Retina (tissue), 1 donor: ENCODE measurements at places on chromosomes 2 and 18.

DNA sequence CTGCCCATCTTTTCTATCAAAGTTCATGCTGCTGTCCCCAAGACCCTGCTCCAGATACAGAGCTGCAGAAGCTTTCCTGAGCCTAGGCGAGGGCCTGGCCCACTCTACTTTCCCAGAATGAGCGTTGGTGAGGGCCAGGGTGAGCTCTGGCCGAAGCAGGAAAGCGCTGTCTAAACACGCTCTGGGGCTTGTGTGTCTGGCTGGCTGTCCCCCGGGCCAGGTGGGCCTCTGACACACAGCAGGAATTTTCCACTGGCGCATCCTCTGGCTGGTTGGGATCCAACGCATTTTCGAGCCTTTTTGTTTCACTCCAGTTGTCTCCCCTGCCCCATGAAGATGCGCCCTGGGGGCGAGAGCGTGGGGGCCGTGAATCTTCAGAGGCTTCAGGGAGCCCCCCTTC, 17.8 kb upstream of the KCNK3 start:
- no peak for DNase-seq

DNA sequence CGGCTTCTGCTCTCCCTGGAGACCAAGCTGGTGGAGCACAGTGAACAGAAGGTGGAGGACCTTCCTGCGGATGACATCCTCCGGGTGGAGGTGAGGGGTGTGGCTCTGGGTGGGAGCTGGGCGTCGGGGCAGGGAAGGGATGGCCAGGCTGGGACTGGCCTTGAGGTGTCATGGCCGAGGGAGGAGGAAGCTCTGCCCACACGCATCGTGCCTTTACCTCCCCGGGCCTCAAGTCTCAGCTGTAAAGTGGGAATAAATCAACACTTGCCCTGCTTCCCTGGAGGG, 98.2 kb downstream of the DYSF start:
- DNase-seq: no peak

- no peak for DNase-seq
Measured at GRCh38 chr2:107063228-107063627, 177.3 kb upstream of the ST6GAL2 start.

DNA sequence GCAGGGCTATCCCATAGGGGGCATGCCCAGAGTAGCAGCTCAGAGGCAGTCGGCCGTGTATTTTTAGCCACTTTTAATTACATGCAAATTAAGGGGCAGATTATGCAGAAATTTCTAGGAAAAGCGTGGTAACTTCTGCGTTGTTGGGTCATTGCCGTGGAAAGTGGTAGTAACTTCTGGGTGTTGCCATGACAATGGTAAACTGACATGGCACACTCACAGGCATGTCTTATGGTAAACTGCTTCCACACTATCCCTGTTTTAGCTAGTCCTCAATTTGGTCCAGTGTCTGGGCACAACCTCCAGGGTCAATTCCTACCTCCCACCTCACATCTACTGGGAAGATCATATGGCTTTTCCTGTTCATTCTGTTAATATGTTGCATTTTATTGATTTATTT, 428.9 kb upstream of the FANCL start:
- DNase-seq: no peak

DNA sequence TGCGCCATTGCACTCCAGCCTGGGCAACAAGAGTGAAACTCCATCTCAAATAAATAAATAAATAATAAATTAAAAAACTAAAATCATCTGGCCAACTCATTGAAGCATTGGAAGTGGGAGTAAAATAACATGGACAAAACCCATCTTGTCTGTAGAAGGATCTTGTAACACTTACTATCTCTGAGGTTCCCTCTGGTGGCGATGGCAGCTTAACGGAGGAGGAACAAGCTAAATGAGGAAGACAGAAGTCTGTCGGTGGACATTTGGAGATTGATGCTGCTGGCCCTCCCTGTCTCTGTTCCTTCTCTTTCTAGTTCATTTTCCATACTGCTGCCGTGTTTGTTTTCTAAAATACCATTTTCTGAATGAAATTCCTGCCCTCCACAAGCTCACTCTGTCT, 43.4 kb downstream of the ZCCHC2 start:
- no peak for DNase-seq

DNA sequence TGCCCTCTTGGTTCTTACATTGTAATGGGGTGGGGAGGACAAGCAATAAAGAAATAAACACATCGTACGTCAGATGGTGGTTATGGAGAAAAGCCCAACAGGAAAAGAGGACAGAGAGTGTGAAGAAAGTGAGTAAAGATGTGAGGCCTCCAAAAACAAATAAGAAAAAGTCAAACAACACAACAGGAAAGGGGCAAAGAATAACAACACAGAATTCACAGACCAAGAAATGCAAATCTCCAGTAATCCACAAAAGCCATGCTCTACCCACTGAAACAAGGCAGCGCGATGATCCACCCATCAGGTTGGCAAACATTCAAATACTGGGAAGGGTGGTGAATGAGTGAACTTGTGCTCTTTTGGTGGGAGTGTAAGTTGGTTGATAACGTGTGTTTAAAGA, 16.7 kb upstream of the DUSP2 start:
- DNase-seq: no peak
